Skin of body (tissue), 3 donors: ENCODE measurements at places on chromosomes 11 and 22. TPM values are rescaled to one million over a fixed set of nuclear protein-coding genes. Genes with fewer than 3 reads are reported as not detected.

The P2RX6 gene
- total RNA-seq = 0.59 TPM

The CBLIF gene
- not detected for total RNA-seq

The FGF4 gene
- not detected for total RNA-seq

The OR8D1 gene
- total RNA-seq = not detected

The TIGD3 gene
- total RNA-seq = 0.20 TPM

The CACNA1I gene
- total RNA-seq = 0.20 TPM

The DRD2 gene
- total RNA-seq = 0.20 TPM

The CSKMT gene
- 9.9 TPM for total RNA-seq

The PANX2 gene
- 0.30 TPM for total RNA-seq

The CARD16 gene
- 16.0 TPM for total RNA-seq

The SNX32 gene
- 1.4 TPM for total RNA-seq

The SPI1 gene
- 7.5 TPM for total RNA-seq

The SUSD2 gene
- 0.99 TPM for total RNA-seq

GRCh38 chr22:24201681-24202614 lies 20.7 kb downstream of the SUSD2 start:
- DNase-seq = no peak

DNA sequence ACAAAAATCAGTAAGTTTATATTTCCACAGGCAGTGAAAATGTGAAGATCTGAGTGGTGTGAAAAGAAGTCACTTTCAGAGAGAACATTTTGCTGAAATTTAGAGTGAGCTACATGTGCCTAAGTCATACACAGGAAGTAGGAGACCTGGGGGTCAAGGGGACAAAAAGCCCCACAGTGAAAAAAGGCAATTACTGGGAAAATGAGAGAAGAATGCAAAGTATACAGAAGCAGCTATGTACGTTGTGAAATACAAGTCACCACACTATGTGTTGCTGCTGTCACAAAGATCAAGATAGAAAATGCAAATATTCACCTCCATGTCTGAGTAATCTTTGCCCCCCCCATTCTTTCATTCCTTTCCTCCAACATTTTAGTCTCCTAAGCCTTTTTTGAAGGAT lies 21.6 kb upstream of the SESN3 start:
- no peak for DNase-seq

GRCh38 chr22:38104084-38104483 lies 6.4 kb downstream of the BAIAP2L2 start:
- no peak for DNase-seq

DNA sequence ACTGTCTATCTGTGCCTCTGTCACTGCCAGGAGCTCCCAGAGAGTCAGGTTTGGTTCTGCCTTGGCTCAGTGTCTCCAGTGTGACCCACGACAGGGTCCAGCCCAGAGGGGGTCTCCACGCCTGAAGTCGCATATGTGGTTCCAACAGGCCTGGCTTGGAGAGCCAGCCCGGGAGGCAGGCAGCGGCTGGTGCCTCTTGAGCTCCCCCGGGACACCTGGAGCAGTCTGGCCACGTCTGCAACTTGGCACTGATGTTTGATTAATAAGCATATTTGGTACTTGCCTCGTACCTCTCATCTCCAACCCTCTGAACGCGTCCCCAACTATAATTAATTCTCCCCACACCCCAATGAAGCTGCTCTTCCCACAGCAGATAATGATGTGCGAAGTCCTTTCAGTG lies 31.7 kb upstream of the SHISAL1 start:
- no peak for DNase-seq

DNA sequence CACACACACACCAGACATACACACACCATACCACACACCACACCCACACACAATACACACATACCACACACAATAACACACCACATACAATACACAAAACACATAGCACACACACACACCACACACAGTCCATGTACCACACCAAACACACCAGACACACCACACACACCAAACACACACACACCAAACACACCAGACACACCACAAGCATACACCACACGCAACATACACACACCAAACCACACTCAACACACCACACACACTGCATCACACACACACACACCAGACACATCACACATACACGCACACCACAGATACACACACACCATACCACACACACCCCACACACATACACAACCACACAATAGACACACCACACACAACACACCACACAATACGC lies 54.8 kb downstream of the IGSF9B start:
- no peak for DNase-seq

- no peak for DNase-seq
Measured at GRCh38 chr11:124339396-124340141, 19.6 kb upstream of the OR8D2 start.

DNA sequence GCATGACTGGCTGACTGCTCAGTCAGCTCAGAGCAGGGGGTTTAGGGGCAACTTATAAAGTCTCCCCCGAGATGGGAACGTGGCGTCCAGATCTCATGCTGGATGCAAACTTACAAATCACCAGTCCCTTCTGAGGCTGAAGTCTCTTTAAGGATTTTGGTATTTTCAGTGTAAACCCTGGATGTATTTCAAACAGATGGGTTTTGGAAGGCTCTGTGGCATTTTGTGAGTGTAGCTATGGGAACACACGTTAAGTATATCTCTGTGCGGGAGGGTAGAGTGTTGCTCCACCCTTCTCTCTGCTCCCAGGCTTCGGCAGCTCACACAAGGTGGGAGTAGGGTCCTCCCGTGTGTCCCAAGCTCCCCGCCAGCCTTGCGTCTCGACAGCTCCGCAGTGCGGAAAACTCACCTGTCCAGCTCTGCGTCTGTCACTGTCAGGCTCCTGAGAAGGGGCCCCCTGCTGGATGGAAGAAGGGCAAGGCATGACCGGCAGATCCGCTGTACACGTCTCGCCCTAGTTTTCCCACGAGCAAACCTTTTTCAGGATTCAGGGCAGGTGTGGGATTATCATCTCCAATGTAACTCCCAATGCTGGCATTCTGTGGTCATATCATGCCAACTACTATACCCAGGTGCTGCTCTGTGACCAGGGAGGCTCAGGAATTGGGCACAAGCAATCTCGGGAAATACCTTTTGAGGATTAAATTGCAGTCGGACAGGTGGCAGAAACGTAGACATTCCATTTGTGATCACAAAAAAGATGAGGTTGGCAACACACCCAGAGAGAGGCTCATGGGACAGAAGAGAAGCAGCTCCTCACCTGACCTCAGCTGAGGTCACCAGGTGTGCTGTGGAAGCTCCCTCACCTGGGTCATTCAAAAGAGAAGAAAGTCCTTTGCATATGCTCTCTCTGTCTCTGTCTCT lies 313.9 kb upstream of the B3GAT1 start:
- DNase-seq = no peak

GRCh38 chr11:125289419-125290098 lies 125.0 kb downstream of the PKNOX2 start:
- DNase-seq = no peak

DNA sequence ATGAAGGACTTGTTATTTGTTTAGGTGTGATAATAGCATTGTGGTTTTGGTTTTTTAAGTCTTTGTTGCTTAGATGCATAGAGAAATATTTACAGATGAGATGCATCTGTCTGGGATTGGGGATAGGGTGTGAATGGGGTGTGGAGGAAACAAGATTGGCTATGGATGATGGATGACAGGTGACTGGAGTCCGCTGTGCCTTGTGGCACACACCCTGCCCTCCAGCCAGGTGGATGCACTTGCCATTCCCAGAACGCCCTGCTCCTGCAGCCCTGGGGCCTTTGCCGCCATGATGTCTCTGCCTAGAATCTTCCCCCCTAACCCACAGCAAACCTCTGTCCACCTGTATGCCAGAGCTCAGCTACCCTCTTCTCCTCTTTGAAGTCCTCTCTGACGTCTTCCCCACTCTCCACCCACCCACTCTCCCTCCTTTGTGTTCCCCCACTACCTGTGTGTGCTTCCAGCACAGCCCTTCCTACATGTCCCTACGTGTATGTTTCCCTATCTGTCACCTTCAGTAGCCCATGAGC lies 54.7 kb downstream of the WNT11 start:
- no peak for DNase-seq

DNA sequence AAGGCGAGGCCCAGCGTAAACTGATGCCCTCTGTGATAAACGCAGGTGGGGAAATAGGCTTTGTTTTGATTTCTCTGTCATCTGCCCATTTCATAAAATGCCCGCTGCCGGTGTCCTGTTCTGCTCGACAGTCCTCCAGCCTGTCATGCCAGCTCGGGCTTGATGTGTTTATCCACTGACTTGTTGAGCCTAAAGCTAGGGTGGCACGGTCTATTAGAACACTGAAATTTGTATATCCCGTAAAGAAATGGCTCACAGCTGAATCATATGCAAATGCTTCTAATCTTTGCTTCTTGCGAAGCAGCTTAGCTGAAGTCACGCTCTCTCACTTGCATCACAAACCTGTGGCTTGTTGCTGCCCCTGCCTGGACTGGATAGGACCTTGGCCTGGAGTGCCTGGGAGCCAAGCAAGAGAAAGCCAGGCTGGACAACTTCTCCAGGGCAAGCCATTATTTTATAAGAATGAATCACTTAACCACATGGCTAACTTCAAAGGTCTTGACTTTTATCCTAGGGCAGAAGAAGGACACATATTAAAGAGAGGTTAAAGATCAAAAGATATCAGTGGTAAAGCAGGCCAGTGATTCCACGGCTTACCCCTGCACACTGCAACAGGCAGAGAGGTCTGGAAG lies 33.1 kb downstream of the EHF start:
- no peak for DNase-seq

GRCh38 chr11:124766156-124766555 lies 4.1 kb upstream of the ESAM start:
- DNase-seq = no peak

DNA sequence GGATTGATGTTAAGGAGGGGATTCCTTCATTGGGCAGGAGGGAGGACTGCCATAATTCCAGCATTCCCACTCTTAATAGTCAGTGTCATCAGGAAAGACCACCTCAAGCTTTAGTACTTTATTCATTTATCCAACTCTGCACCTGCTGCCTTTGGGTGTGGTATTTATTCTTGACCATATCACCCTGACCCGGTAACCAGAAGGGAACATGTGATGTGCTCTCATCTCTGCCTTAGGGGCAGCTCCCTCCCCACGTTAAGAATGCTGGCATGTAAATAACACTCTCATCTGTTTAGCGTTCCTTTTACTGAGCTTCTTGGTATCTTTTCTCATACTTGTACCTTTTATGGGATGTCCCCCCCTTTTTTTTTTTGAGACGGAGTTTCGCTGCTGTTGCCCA lies 7.7 kb downstream of the CAT start:
- DNase-seq = no peak

- DNase-seq = no peak
Measured at GRCh38 chr22:38282397-38282796, 9.6 kb upstream of the TMEM184B start.

DNA sequence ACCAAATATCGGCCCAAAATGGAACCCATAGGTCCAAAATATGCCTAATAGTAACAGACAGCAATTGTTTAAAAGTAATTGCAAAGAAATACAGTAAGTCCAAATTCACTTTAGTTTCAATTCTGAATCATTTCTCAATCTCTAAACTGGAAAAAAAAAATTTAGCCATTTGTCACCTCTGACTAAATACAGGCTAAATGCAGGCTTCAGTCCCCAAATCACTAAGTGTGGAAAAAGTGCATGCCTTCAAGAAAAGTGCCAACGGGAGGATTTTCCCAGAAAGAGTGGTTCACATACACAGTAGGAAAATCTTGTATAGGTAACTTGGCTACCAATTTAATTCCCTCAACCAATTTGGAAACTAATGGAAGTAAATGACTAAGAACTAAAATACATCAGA lies 35.7 kb downstream of the SIK3 start:
- DNase-seq = no peak

DNA sequence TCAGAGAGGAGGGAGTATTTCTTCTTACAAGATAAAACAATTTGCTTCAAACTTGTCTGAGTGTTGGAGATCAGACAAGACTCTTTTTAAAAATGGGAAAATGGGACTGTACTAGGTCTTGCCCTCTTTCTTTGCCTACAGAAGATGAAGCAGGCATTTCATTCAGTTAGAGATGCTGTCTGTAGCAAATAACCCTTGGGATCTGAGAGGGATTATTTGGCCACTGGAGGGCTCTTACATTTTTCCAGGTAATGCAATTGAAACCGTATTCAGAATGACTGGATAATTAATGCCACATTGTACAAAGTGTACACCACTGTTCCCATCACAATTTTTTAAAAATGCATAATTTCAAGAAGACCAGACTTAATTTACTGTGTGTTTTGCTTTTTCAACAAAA lies 258.5 kb upstream of the KIRREL3 start:
- DNase-seq = no peak

DNA sequence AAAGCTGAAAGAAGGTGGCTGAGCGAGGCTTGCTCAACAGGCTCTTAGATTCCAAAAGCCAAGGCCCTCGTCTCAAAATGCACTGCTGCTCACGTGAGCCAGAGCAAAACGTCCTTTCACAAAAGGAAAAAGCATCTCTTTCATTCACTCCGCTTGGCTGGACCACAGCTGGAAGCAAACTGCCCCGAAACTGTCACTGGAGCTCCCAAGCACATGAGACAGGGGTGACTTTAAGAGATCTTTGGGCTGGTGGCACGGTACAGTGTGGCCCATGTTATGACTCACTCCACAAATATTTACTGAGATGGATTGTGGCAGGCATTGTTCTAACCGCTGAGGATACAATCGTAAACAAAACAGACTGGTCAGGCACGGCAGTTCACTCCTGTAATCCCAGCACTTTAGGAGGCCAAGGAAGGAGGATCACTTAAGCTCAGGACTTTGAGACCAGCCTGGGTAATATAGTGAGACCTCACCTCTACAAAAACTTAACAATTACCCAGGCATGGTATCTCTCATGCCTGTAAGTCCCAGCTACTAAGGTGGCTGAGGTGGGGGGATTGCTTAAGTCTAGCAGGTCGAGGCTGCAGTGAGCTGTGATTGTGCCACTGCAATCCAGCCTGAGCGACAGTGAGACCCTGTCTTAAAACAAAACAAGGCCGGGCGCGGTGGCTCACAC lies 3.6 kb downstream of the PLA2G6 start:
- no peak for DNase-seq

DNA sequence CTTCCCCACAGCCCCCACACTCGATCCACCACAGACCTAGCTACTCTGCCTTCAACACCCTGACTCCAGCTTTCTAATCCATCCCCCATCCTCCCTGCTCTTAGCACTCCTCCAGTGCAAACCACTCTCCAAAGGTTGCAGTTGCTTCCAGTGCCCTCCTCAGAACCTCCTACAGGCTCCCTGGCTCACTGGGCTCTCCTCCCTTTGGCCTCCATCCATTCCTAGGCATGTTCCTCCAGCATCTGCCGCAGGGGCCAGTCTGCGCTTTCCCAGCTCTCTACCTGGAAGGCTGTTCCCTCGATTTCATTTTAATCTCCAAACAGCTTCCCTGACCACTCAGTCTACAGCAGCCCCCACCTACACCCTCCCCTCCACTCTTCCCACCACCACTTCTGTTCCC lies 133.8 kb downstream of the SPATA19 start:
- no peak for DNase-seq
